Neural crest cell (in vitro differentiated cells): ENCODE measurements at places on chromosomes 16 and 17. TPM values are rescaled to one million over a fixed set of nuclear protein-coding genes. Genes with fewer than 3 reads are reported as not detected.

DNA sequence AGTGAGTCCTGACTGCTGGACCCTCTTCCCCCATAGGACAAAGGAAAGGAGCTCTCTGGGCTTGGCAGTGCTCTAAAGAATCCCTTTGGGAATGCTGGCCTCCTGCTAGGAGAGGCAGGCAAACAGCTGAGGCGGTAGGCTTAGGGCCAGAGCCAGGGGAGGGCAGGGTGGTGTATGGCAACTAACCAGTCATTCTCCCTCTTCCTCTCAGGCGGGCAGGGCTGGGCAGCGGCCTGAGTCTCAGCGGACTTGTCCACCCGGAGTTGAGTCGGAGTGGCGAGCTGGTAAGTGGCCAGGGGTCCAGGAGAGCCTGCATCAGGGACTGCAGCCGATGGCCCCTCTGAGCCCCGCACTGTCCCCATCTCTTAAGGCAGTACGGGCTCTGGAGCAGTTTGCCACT, 4.4 kb downstream of the ACADVL start:
- no peak for DNase-seq

- no peak for DNase-seq
Measured at GRCh38 chr17:40459636-40460603, 16.7 kb downstream of the IGFBP4 start.

DNA sequence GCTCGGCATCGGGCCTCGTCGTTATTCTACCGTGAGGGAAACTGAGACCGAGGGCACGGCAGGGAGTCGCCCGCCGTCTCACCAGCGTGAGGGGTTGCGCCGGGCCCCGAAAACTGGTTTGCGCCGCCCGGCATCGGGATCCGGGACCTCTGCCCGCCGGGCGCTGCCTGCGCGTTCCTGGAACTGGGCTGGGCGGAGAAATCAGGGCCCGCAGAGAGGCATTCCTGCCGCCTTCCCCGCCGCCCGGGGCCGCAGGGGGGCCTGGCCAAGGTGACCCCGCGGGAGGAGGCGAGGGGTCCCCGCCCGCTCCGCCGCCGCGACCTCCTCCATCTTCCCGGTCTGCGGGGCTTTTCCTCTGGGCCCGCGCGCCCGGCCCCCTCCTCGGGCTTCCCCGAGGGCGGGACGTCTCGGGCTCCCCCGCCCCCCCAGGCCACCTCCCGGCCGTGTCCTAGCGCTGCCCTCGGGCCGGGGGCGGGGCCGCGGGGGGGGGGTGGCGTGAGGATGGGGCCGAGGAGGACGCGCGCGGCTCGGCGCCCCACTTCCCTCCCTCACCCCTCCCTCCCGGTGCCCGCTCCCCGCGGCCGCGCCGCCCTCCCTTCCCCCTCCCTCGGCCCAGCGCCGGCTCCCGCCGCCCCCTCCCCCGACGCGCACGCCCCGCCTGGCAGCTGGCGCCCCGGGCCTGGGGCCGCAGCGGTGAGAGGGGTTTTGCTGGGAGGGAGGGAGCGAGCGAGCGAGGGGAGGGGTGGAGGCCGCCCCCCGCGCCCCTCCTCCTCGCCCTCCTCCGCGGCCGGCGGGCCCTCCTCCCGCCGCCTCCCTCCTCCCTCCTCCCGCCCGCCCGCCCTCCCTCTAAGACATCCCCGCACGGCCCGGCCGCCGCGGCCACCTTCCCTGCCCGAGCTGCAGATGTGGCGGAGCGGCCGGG, at the start of gene GLIS2:
TSS of gene GLIS2 (plus strand) at position 882 of the 922 bp plus-strand sequence. CDS start 16,214 bp downstream, outside the sequence.
- peak; percentile 66 for DNase-seq

DNA sequence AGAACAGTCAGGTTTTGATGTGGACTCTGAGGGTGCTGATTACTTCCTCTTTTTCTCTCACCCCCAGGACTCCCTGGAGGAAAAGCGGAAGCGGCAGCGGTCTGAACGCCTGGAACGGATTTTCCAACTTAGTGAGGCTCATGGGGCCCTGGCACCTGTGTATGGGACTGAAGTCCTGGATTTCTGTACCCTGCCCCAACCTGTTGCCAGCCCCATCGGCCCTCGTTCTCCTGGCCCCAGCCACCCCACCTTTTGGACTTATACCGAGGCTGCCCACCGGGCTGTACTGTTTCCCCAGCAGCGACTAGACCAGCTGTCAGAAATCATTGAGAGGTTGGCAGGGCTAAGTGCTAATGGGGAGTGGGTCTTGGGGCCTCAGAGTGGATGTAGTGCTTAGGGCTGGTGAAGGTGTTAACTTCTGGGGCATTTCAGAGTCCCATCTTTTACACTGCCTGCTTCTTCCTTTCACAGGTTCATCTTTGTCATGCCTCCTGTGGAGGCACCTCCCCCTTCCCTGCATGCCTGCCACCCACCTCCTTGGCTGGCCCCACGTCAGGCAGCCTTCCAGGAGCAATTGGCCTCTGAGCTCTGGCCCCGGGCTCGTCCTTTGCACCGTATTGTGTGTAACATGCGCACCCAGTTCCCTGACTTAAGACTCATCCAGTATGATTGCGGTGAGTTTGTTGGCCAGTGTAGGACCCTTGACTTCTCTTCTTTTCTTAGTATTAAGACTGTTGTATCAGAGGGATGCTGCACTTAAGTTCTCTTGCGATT, 19.1 kb upstream of the PHKG2 start:
- DNase-seq = no peak

DNA sequence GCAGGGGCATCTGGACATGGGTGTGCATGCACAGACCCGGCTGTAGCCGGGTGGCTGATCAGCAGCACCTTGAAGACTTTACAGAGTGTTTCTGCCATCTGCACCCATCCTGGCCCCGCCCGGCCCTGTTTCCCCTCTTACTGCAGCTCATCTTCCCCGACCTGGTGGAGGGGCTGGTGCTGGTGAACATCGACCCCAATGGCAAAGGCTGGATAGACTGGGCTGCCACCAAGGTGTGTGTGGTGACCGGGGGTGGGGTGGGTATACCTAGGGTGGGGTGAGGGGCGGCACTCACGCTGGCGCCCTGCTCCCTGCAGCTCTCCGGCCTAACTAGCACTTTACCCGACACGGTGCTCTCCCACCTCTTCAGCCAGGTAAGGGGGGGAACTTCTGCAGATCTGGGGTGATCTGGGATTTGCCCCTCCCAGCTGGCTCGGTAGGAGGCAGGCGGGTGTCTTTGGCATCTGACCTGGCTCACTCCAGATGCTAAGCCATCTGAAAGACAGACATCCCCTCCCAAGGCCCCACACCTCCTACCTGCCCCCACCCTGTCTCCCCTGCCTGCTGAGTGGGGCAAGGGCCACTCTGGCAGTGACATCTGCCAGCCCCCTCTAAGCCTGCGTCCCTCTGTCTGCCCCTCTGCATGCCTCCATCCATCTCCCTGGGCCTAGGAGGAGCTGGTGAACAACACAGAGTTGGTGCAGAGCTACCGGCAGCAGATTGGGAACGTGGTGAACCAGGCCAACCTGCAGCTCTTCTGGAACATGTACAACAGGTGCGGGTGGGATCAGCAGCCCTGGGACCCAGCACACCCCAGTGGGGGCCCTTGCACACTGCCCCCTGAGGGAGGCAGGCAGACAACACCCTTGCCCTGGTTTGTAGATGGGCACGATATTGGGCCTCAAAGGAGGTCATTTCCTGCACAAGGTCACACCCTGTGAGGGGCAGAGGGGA, 6.6 kb downstream of the NDRG4 start:
- DNase-seq = no peak

DNA sequence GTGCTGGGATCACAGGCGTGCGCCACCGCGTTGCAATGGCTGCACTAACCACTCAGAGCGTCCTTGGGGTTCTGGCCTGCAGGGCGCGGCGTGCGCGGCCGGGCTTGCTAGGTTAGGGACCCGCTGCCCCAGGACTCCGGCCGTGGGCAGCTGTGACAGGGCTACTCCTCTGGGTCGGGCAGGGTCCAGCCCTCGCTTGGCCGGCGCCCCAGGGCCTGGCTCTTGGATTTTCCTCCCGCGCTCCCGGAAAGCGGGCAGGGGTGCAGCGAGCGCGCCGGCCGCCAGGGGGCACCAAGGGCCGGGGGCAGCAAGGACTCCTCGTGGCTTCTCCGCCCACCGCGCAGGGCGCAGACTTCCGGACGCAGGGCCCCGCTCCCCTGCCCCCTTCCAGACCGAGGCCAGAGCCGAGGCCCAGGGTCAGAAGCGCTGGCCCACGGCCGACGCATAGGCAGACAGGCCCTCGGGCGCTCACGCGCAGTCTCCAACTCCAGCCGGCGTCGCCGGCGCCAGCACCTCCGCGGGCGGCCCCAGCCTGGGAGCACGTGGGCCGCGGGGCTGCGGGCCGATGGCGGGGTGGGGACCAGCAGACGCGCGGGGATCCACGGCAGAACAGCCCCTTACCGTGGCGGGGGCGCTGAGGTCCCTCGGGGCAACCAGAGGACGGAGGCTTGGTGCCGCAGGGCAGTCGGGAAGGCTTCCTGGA, 355 bp downstream of the TLE7 start:
- DNase-seq = no peak

- DNase-seq = no peak
Measured at GRCh38 chr17:81659038-81659437, 2.7 kb upstream of the PDE6G start.

DNA sequence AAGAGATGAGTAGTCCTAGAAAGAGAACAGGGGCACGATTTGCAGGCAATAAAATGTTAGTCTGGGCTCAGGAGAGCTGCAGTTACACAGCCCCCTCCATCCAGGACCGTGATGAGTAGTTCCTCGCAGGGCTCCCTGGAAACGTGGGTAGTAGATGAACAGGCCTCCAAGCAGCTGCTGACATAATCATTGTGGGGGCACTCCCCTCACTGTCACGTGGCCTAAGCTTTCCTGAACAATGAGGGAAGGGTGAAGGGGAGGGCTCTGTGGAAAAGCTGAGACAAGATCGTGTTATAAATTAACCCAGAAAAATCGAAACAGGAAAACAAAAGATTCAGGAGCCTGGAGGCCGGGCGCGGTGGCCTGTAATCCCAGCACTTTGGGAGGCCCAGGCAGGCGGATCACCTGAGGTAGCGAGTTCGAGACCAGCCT, 1.3 kb upstream of the PER1 start:
- no peak for DNase-seq

- no peak for DNase-seq
Measured at GRCh38 chr16:88846088-88846487, 10.7 kb downstream of the GALNS start.

DNA sequence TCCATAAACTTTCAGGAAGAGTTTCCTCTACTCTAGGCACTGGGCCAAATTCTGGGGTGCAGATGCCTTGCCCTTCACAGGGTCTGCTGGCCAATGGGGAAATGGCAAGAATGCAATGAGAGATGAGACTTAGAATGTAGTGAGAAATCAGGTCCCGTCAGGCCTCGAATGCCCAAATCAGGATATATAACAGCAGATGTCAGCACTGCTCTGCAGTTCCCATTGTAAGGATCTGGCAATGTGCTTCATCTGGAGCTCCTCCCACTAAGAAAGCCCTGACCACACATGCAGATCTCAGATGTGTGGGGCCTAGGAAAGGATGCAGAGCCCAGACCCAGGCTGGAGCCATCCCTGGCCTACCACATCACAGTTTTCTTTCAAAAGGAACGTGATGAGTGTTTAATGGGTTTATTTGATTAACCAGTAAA, 13.9 kb upstream of the LPCAT2 start:
- no peak for DNase-seq

- DNase-seq = peak; percentile 64
Measured at GRCh38 chr17:7929158-7930023, at the start of gene KCNAB3. KCNAB3 (minus strand) TSS chr17:7929856; CDS start chr17:7929435, 421 bp downstream.

DNA sequence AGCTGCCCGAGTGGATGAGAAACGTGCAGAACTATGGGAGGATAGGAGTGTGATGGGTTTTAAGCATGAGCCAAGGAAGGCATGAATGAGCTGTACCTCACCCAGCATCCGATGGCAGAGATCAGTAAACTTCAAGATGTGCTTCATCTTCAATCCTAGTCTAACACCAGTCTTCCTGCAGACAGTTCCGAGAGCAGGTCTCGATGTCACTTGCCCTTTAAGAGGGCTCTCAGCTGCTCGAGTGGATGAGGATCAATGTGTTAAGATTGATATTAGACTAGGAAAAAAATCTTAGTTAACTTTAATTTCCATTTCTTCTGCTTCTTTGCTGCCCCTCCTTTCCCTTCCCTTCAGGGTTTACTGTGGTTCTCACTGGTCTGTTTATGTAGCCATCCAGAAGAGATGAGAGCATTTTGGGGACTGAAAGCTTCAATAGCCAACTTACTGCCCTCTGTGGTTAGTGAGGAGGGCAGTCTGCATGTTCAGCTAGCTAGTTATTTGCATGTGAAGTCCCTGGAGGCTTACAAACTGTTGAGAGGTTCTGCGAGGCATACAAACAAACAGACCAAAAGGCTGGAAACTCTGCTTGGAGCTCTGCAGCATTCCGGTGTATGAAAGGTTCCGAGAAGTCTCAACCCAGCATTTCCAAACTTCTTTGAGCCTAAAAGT, 15.3 kb downstream of the KLHL36 start:
- DNase-seq = no peak

DNA sequence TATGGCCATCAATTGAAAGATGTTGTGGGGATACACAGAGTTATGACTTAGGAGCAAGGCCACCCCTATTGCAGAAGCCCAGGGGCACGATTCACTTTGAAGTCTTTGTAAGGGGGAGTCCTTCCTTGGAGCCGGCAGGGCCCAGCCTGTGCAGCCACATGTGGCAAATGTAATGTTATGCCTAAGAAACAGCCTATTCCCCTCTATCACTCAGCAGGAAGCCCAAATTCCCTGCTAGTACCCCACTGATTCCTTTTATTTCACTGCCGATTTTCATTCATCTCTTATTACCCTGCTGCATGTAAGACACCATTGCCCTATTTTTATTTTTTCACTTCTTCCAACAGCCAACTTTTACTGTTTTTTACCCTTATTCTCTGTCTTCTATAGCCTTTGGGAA, 233.2 kb downstream of the PMP22 start:
- no peak for DNase-seq

DNA sequence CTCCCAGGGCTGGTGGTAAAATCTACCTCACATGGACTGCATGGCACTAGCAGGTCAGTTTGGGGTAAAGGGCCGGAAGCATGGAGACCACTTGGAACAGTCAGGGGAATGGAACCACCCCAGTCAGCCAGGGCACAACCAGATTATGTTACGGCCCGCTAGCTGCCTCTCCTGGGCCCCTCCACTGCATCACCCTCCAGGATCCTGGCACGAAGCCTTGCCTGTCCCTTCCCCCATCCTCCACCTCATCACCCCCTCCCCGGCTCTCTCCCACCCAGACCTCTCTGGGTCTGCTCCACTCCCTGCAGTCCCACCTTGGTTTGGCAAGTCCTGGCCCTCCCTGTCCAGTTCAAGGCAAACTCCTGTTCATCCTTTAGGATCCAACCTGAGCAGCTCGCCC, 91.7 kb downstream of the CLEC16A start:
- no peak for DNase-seq

- DNase-seq = no peak
Measured at GRCh38 chr16:2465653-2466415, 5.3 kb upstream of the NTN3 start.

- DNase-seq = no peak
Measured at GRCh38 chr17:67600408-67600807, 117.3 kb upstream of the NOL11 start.

- DNase-seq = peak; percentile 65
Measured at GRCh38 chr16:67173808-67174705, 3.7 kb downstream of the NOL3 start.

Gene KIFC3
- 25.1 TPM in 2 replicates for total RNA-seq

Gene NAGS
- 0.93 and 1.1 TPM in 2 replicates for total RNA-seq

Gene CDRT15L2
- not detected in 2 replicates for total RNA-seq

Gene IGSF6
- total RNA-seq = not detected in 2 replicates

Gene PLLP
- total RNA-seq = 0.79 and 0.84 TPM in 2 replicates

Gene CA7
- total RNA-seq = not detected in 2 replicates

Gene TNK1
- total RNA-seq = 0.21 and 0.43 TPM in 2 replicates

Gene CRISPLD2
- total RNA-seq = 0.61 and 0.71 TPM in 2 replicates

Gene TBC1D16
- 96.2 and 96.5 TPM in 2 replicates for total RNA-seq
